GM19239 (cell line): ENCODE measurements at places on chromosomes 6 and 20.

DNA sequence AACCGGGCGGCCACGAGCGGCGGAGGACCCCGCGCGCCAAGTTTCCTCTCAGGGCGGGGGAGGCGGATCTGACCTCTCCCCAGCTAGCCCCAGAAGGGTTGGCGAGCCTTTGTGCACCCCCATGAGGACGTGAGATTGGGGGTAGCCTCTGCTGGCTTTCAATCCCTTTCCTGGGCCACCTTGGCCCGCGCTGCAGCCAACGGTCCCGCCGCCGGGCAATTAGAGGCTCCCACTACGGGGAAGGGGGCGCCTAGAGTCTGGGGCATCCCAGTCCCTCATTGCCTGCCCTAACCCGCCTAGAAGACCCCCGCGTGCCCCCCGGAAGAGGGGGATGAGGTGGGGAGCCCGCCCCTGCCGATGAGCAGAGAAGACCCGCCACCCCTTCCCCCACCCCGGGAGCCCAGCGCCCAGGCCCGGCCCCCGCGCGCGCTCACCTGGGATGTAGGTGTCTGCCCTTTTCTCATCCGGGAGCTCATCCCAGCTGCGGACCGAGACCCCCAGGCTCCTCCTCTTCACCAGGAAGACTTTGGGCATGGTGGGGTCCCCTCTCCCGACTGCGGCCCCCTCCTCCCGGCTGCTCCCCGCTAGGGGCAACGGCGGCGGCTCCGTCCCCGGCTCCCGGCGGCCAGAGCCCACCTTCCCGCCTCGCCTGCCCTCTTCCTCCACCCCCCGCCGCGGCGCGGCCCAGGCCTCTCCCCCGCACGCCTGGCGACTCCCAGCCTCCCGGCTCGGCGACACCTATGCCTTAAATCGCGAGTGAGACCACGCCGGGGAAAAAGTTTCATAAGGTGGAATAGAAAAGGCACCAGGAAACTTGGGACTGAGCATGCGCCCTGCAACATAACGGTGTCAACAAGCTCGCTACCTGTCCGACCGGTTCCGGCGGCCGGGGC lies at the start of gene OVOL2:
OVOL2 (minus strand) TSS at position 816 of the 893 bp plus-strand sequence; CDS start at position 534, 282 bp downstream.
- peak; percentile 28 for DNase-seq

GRCh38 chr20:59515013-59515905 lies 89.1 kb upstream of the PHACTR3 start:
- DNase-seq = no peak

GRCh38 chr6:2038092-2038491 lies 207.3 kb downstream of the GMDS start:
- DNase-seq = no peak

- no peak for DNase-seq
These were observed 7.5 kb downstream of the SYCP2 start for GRCh38 chr20:59925899-59926298.

GRCh38 chr6:24522228-24523176 lies 27.7 kb downstream of the ALDH5A1 start:
- DNase-seq = no peak

DNA sequence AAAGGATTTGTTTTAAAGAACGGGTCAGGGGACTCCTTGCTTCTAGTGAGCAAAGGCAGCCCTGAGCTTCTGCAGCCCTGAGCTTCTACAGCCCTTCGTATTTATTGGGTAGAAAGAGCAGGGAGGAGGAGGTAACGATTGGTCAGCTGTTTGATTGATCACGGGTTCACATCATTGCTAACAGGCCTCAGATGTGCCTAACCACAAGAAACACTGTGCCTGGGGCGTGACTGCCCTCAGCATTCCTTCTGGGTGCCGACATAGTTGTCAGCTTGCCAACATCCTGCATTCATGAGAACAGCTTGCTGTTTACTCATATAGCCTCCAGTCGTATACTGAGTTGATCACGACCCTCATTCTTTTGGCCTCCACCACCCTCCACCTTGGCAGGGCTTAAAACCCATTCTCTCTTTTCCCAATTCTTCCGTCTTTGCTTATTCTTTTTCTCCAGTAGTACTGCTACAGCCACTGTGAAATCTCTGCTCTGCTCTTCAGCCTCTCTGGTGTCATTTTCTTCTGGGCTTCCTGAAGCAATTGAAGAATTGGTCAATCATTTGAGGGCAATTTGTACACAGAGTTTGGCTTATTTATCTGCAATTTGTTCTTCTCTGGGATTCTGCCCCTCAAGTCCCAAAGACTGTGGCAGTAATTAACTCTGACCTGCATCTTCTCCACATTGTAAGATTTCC lies 25.4 kb upstream of the NOP56 start:
- DNase-seq = no peak

DNA sequence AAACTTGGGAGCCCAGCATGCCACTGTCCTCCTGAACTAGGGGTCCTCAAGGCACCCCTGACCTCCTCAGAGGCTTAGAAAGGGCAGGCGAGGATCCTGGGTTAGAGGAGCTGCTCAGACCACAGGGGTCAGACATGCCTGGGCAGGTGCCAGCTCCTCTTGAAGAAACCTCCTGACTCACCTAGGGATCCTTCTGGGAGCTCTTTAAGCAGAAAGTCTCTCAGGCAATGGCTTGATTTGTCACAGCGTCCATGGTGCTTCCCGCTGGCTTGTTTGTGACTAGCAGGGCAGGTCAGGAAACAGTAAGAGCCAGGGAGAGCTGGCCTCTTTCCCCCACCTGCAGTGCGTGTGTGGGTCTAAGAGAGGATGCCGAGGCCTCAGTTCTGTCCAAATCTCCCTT lies 174.5 kb upstream of the SNX9 start:
- no peak for DNase-seq

- DNase-seq = no peak
These were observed 126.8 kb upstream of the THBS2 start for GRCh38 chr6:169380493-169380892.

GRCh38 chr20:9028419-9028818 lies 40.5 kb upstream of the PLCB4 start:
- no peak for DNase-seq

- DNase-seq = no peak
These were observed 13.8 kb downstream of the BRD2 start for GRCh38 chr6:32982084-32982701.

DNA sequence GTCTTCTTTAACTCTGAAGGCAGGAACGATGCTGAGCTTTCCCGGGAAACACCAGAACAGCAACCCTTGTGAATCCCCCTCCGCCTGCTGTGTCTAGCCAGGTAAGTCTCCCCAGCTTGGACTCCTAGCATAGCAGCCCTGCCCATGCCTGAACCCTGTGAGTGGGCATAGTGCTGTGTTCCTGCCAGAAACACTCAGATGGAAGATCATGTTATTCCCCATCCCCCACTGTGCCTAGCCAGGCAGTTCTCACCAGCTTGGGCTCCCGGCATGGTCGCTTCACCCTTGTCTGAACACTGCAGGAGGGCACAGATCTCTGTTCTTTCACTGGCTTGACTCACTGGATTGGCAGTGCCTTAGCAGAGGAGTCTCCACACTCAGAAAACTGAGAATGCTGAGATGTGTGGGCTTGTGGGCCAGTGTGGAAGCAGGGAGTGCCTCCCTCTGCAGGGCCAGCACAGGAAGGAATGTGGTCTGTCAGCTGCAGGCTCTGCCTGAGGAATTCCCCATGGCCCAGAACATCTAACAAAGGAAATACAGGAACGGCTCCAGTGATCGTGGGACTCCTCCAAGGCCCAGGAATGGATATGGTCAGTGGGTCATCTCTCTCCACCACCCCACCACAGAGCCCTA lies 440.1 kb upstream of the ADGRB3 start:
- DNase-seq = no peak

- no peak for DNase-seq
These were observed 46.2 kb downstream of the HLA-C start for GRCh38 chr6:31225735-31226134.

- no peak for DNase-seq
These were observed 21.5 kb downstream of the NINL start for GRCh38 chr20:25563876-25564275.

- no peak for DNase-seq
These were observed 326.9 kb downstream of the CD83 start for GRCh38 chr6:14444295-14444972.

DNA sequence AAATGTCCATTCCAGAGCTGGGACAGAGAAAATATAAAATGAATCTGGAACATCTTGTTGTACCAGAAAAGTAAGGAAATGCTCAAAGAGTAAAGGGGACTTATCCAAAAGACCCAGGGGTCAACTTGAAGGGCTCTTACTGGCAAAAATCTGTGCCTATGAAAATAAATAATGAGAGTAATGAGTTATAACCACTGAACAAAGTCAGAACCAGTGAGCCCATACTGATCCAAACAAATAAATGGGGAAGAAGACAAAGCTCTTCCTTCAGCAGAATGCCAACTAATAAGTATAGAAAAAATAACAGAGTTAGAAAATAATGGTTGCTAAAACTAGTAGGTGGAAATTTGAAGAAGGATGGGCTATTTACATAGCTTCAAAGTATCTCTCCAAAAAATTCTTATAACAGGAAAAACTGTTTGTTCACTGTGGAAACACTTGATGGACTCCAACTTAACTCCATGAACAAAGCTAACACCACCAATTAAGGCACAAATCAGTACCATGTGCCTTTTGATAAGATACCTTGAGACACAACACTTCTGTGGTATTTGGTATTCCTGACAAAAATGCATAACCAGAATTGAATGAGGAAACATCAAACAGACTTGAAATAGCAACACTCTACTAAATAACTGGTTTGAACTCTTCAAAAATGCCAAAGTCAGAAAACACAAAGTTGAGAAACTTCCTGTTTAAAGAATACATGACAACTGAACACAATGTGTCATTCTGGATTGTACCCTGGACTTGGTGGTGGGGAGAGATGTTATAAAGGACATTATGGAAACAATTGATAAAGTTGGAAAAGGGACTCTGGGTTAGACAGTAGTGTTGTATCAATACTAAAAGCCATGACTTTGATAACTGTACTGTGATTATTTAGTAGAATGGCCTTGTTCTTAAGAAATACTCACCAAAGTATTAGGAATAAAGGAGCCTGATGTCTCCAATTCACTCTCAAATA lies 197.5 kb downstream of the ISM1 start:
- DNase-seq = no peak

DNA sequence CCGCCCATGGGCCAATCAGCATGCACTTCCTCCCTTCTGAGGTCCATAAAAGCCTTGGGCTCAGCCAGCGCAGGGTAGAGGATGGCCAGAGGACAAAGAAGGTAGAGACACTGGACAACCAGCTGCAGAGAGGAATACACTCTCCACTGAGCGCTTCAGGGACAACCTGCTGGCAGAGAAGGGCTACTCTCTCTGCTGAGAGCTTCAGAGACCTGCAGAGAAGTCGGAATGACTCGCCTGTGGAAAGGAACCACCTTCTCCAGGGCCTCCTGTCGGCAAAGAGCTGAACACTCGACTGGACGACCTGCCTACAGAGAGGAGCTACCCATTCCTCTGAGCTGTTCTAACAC lies 31.4 kb upstream of the SLA2 start:
- no peak for DNase-seq

- no peak for DNase-seq
These were observed 54.8 kb downstream of the ADGRB3 start for GRCh38 chr6:68689910-68690309.

DNA sequence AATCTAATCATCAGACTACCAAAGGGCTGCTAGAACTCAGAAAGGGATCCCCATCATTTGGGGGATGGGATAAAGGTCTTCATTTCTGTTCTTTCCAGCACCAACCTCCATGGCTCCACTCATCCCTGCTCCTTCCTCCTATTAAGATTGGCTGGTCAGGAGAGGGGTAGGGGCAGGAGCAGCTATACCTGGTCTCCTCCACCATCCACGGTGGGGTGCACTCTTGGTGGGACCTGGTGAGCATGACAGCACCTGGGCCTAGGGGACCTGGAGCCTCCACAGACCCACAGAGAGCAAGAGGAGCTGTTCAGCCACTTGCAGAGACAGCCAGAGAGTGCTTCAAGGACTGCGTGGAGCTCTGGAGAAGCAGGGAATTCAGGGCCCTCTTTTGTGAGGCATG lies 6.1 kb upstream of the ULBP2 start:
- DNase-seq = no peak

- DNase-seq = no peak
These were observed 37.1 kb upstream of the FILIP1 start for GRCh38 chr6:75530696-75531095.

- DNase-seq = no peak
These were observed 74.2 kb upstream of the RNF217 start for GRCh38 chr6:124887872-124888580.

GRCh38 chr6:29631860-29632731 lies 887 bp downstream of the GABBR1 start:
- no peak for DNase-seq

DNA sequence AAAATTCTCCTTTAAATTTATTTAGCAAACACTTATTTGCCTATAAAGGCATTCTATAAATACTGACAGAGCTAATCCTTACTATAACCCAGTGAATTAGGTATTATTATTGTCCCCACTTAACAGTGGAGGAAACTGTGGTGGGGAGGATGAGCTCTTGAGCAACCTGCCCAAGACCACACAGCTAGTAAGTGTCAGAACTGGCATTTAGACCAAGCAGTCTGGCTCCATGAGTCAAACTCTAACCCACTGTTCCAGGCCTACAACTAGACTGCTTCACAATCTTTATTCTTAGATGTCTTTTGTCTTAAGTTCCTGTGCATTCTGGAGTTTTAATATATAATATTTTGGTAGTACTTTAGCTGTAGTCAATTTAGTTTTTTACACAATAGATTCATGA lies 530.8 kb downstream of the BCKDHB start:
- no peak for DNase-seq

DNA sequence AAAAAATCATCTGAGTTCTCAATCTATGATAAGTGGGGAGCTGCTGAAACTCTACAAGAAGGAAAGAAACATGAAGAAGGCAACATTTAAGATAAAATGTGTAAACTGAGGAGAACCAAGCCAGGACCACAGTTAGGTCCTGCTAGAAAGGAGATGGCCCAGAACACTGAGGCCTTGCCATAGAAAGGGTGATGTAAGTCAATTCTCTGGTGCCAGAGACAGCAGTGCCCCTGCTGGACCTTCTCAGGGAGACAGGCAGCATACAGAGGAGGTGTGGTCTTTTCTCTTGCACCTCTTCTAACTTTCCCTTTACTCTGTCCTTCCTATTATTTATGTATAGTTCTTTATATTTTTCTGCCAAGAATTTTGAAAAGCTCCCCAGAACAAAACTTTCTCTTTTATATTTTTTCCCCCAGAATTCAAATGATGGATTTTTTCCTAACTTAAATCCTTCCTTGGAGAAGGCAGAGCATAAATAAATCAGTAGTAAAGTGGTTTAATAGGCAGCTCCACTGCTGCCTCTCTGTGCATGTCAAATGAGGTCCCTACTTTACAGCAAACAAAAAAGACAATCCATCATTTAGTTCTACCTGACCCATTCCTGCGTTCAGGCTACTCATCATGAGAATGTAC lies 9.0 kb downstream of the UQCC2 start:
- no peak for DNase-seq
